Upper lobe of left lung (tissue), 6 donors: ENCODE measurements at places on chromosomes 7 and 10. TPM values are rescaled to one million over a fixed set of nuclear protein-coding genes. Genes with fewer than 3 reads are reported as not detected.

DNA sequence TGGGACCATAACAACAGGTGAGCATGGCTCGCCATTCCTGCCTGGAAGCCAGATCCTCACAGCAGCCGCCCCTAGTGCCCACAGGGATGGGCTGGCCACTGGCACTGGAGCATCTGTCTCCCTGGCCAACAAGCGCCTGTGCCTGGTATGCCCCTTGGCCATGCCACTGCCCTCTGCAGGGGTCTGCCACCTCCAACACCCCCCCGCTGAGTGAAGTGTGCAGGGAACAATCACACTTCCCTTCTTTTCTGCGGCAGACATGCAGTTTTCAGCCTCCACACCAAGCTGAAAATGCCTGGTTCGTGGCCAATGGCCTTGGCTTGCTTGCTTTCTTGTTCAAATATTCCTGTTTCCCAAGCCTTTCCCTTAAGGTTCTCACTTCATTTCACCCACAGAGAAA, 50.7 kb downstream of the HSPA12A start:
- no peak overlapping the region for H3K27ac ChIP-seq
- H3K4me3 ChIP-seq: no peak overlapping the region
- DNase-seq: no peak

- no peak overlapping the region for H3K27ac ChIP-seq
- H3K4me3 ChIP-seq: no peak overlapping the region
- no peaks in the 10 kb centered on the region for H3K36me3 ChIP-seq
- no peak for DNase-seq
- H3K4me1 ChIP-seq: no peaks in the 10 kb centered on the region
Observed at GRCh38 chr10:44281662-44282061, 103.2 kb downstream of the CXCL12 start.

Gene FHIP2A
- 25.1 TPM for total RNA-seq

Gene AKR1E2
- 11.7 TPM for total RNA-seq

Gene PDE6C
- not detected for total RNA-seq

Gene MCM10
- 0.49 TPM for total RNA-seq
